ENCODE measurements at places on chromosomes 2 and 18.
A peak's percentile ranks its signal among the peaks of the same experiment; 100 is the strongest.

GRCh38 chr2:172437419-172438341, 10.3 kb downstream of the ITGA6 start:
- DNase-seq: no peak

DNA sequence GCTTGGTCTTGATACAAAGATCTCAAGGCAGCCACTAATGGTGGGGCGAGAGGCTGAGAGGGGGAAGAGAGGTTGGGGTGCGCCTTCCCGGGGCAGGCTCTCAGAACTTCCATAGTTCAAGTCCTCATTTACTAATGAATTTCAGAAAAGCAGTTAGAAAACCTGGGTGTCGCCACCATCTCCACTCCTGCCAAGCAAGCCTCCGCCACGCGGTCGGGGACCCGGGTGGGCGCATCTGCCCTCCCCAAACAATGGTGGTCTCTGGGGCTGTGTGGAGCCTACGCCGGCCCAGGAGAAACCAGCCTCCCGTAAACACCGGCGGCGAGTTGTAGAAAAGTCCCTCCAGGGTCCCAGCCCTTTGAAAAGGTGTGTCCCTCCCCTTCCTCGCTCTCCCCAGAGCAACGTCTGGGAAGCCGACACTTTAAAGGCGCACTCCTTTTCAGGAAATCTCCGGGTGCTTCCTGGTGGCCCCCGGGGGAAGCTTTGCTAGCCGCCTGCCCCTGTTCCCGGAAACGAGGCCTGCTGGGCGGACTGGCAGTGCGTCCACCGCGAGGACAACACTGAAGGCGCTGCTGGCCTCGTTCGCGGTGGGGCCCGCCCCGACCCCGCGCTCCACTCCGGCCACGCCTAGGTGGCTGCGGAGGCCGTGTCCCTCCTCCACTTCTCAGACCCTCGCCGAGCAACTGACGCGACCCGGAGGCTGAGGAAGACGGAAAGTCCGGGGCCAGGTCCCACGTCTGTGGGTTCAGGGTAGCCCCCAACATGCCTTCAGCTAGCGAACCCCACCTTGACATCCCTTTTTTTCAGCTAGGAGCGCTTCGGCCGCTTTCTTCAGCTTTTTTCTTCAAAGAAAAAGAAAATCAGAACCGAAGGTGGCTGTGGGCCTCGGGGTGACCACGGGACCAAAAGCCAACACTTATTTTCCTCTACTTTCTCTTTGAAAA, 16.8 kb downstream of the EVX2 start:
- DNase-seq: no peak

DNA sequence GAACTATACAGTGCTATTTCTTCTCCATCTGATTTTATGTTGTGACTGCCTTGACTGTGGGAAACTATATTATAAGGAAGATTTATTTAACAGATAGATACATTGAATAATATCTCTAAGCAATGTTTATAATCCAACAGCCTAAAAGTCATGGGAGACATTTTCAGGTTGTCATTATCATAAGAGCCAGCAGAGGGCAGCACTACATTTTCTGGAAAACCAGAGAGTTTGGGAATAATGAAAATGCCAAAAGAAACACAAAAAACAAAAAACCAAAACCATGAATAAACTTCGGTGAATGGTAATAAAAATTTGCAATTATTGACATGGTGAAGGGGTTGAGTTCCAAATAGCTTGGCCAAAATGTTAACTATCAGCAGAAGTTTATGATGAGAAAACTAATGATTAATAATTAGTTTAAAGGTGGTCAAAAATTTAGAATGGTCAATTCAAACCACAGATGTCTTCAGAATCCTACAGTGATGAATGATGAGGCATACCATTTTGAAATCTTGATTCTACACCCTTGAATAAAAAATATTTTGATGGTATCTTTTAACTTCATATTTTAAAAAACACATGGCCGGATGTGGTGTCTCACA, 4.7 kb downstream of the EEF1B2 start:
- no peak for DNase-seq

GRCh38 chr2:116819355-116819754, 995.1 kb upstream of the DDX18 start:
- no peak for DNase-seq

- no peak for DNase-seq
Observed at GRCh38 chr2:101843048-101843447, 145.5 kb downstream of the MAP4K4 start.

DNA sequence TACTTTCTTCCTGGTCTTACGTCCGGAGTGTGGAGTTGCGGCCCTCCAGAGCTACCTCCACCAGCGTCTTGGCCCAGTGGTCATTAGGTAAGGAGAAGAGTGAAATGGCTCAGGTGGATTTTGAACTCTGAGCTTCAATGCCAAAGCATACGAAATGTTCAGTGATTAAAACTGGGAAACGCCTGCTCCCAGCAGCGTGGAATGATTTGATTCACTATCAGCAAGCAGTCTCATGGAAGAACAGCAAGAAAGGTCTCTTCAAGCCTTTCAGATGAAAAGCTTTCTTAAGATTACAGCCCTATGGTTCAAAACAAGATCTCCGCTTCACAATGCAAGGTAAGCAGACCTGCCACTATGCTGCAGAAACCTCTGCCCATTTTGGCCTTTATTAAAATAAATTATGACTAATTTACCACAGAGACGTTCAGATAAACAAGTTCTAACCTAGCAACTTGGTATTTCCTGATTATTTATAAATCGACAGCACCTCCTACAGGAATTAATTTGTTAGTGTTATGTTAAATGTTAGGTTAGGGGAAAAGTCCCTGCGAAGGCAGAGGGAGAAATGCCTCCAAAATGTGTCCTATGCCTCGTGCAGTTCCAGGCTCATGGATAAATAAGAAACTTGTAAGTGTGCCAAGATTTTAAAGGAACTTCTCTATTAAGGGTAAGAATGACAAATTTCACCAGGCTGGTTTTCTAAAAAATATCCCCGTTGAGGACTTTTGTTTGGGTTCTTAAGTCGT, 10.1 kb downstream of the SP9 start:
- DNase-seq: no peak

- DNase-seq: no peak
Observed at GRCh38 chr2:239780236-239780994, 244.7 kb downstream of the NDUFA10 start.

- no peak for DNase-seq
Observed at GRCh38 chr2:150610670-150611279, 123.3 kb upstream of the RND3 start.

- peak; percentile 52 for DNase-seq
Observed at GRCh38 chr2:239002954-239003623, 155.2 kb downstream of the TWIST2 start.

DNA sequence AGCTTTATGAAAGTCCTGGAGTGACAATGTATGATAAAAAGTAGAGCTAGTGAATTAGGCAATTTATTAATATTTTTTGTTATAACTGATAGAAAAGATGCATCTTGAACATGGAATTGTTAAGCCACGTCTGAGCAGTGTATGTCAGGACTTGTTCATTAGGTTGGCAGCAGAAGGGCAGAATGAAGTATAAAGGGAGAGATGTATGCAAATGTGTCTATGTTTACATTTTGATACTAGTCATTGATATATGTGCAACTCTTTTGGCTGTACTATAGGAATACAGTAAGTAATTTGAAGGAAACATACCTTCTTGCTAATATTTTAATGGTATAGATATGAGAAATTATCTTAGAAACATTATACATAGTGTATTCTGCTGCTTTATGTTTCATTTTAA, 49.0 kb upstream of the TMEM247 start:
- DNase-seq: no peak

DNA sequence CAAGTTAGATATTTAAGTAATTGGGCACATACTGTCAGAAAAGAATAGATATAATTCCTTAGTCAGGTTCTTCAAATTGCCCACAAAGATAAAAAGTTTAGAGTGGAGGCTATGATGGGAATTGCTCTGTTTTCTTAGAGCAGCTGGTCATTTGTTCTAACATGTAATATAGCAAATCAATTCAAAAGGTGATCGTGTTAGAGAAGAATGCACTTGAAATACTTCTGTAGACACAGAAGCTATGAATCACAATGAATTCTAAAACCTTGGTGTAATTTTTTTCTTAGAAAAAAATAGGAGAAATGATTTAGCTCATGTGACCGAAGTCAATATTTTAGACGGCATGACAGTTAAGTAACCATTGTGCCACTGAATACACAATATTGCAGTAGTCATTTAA, 918.1 kb upstream of the LRATD1 start:
- DNase-seq: no peak

DNA sequence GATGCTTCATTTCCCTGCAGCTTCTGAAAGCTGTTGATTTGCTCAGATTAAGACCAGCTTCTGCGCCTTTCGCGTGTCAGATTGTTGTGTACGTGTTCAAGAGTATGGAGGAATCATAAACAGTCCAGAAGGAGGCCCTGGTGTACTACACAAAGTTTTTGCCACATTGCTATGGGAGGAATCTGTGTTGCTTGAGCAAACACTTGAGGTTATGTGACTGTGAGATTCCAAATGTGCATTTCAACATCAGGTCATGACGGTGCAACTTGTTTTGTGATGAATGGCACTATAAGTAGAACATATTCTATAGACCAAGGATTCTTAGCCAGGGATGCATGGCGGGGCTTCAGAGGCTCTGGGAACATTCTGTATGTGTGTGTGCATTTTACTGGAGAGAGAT, 35.0 kb downstream of the SRSF7 start:
- no peak for DNase-seq

DNA sequence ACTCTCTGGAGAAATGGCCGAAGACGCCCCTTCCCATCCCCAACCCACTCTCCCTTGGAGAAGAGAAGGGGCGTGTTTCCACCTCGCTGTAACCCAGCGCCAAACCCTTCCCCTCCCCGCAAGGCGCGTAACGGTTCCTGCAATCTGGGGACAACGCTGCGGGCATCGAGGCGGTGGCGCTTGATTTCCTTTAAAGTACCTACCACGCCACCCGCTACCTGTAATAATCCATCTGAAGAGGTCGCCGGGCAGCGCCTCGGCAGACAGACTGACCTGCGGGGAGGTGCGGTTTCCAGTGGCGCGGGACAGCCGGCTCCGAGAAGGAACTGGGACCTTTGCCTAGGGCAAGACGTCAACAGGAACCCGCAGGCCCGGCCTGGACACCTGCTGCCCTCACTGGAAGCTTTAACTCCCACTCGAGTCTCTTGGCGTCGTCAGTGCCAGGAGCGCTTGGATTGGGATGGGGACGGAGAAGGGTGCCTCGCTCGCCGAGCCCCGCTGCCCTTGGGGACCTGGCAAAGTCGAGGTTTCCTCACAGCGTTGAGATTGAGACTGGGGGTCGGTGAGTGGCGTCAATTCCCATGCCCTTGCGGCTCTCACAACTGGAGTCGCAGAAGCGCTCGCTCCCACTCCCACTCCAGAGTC, at the start of gene CYP1B1:
TSS of gene CYP1B1 (minus strand) at position 645 of the 645 bp plus-strand sequence. CDS start 763 bp downstream, outside the sequence.
- DNase-seq: peak; percentile 79

- DNase-seq: no peak
Observed at GRCh38 chr2:119231975-119232665, 8.5 kb downstream of the STEAP3 start.

GRCh38 chr2:143600116-143600515, 470.9 kb downstream of the ARHGAP15 start:
- DNase-seq: no peak

- DNase-seq: no peak
Observed at GRCh38 chr2:238407566-238407965, 19.2 kb upstream of the ASB1 start.

GRCh38 chr2:31214444-31214915, 2.8 kb downstream of the CAPN14 start:
- DNase-seq: no peak

GRCh38 chr18:8952174-8952573, 150.3 kb upstream of the NDUFV2 start:
- DNase-seq: no peak
